ENCODE measurements at places on chromosomes 7 and 10.

GRCh38 chr7:155103839-155104238 lies 33.7 kb downstream of the HTR5A start:
- DNase-seq: no peak

GRCh38 chr10:113161066-113161465 lies 211.0 kb downstream of the TCF7L2 start:
- no peak for DNase-seq

DNA sequence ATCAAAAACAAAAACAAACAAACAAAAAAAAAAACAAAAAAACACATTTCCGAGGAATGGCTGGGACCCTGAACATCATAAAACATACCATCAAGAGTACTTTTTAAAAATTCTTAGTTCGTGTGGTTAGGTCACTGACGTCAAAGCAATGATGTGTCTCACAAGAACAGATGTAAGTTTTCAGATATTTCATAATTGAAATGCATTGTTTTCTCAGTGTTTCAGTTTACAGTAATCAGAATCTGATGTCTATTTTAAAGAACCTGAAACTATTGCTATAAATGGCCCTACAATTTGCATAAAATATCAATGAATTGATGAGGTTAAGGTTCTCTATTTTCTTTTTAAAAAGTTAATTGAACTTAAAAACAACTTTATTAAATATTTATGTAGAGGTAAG lies 103.7 kb upstream of the HGF start:
- no peak for DNase-seq

- no peak for DNase-seq
These were observed 11.6 kb upstream of the TMEM72 start for GRCh38 chr10:44899450-44900080.

DNA sequence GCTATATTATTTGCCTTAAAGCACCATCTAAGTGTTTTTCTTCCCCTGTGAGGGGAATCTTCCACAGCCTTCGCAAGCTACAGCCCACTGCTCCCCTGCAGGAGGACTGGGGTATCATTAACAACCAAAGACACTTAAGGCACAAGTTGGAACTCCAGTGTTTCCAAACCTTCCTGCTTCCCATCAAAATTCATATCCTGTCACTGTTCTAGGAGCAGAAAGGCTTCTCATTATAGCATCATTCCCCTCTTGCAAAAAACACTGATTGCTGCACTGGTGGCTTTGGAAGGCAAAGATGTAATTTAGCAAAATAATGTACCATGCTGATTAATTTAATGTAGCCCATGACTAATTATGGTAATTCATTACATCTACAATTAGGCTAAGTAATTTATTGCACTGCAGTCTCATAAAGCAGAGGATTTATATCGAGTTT lies 207.2 kb downstream of the SKAP2 start:
- no peak for DNase-seq

GRCh38 chr7:33936503-33936902 lies 31.2 kb downstream of the BMPER start:
- no peak for DNase-seq

DNA sequence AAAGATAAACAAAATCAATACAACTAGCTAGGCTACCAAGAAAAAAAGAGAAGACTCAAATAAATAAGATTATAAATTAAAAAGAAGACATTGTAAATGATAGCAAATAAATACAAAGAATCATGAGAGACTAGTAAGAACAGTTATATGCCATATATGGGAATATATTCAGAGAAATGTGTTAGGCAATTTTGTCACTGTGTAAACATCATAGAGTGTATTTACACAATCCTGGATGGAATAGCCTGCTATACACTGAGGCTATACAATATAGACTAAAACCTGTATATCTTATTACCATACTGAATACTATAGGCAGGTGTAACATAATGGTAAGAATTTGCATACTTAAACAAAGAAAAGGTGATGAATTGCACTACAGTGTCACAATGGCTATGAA lies 717.4 kb downstream of the PARD3 start:
- DNase-seq: no peak

GRCh38 chr7:44307905-44308595 lies 17.3 kb downstream of the CAMK2B start:
- no peak for DNase-seq

DNA sequence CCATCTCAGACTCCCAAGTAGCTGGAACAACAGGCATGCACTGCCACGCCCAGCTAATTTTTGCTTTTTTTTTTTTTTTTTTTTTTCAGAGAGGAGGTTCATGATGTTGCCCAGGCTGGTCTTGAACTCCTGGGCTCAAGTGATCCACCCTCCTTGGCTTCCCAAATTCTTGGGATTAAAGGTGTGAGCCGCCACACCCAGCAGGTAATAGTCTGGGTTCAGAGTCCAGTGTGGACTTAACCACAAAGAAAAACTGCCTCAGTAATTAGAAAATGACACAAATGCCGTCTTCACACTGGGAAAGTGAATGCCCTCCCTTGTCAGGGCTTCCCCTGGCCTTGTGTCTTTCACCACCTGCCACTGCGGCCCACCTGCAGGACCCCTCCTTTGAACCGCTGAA lies 101.1 kb downstream of the RAB11FIP2 start:
- no peak for DNase-seq

- DNase-seq: no peak
These were observed 108.3 kb downstream of the MAPK8 start for GRCh38 chr10:48414778-48415177.

All from naive thymus-derived CD4-positive, alpha-beta T cell (primary cell).